ENCODE measurements at places on chromosomes 7 and 10. TPM values are rescaled to one million over a fixed set of nuclear protein-coding genes. Genes with fewer than 3 reads are reported as not detected.

GRCh38 chr7:111755383-111755782 is 193.1 kb upstream of the IMMP2L start:
- no peak for DNase-seq
- H3K4me1 ChIP-seq, result no peaks in the 10 kb centered on the region
- no peak overlapping the region for H3K27ac ChIP-seq
- no peaks in the 10 kb centered on the region for H3K27me3 ChIP-seq
- H3K36me3 ChIP-seq, result no peaks in the 10 kb centered on the region

GRCh38 chr7:133934262-133934976 is 192.7 kb upstream of the LRGUK start:
- H3K27me3 ChIP-seq, result no peaks in the 10 kb centered on the region
- H3K36me3 ChIP-seq, result peaks cover 3% of the 10 kb centered on the region
- H3K4me3 ChIP-seq, result no peak overlapping the region
- H3K4me1 ChIP-seq, result no peaks in the 10 kb centered on the region
- H3K27ac ChIP-seq, result no peak overlapping the region

- no peak overlapping the region for H3K4me3 ChIP-seq
- H3K4me1 ChIP-seq, result no peaks in the 10 kb centered on the region
- H3K36me3 ChIP-seq, result no peaks in the 10 kb centered on the region
- H3K27ac ChIP-seq, result no peak overlapping the region
- no peaks in the 10 kb centered on the region for H3K27me3 ChIP-seq
Measured at GRCh38 chr7:152615031-152615741, 60.8 kb downstream of the XRCC2 start.

GRCh38 chr10:7417103-7417623 is 6.3 kb upstream of the SFMBT2 start:
- no peaks in the 10 kb centered on the region for H3K4me1 ChIP-seq
- H3K27me3 ChIP-seq, result no peaks in the 10 kb centered on the region
- H3K36me3 ChIP-seq, result no peaks in the 10 kb centered on the region
- no peak overlapping the region for H3K27ac ChIP-seq

DNA sequence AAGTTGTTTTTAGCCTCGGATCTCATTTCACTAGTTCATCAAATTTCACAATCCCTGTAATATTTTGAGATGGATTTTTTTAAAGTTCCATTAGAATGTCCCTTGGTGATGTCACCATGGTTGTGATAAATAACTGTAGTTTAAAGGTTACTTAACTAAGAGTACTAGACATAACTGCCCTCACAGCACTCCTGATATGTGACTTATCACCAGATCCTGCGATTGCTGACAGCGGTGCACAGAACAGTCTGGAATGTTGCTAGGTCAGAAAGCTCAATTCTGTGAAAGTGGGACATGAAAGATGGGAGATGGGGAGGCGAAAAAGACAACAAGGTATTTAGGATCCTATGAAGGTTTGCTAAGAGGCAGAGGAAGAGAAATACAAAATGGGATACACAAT is 40.2 kb downstream of the FAM13C start:
- DNase-seq, result no peak
- no peak overlapping the region for H3K4me3 ChIP-seq
- H3K27ac ChIP-seq, result no peak overlapping the region
- no peaks in the 10 kb centered on the region for H3K36me3 ChIP-seq
- no peaks in the 10 kb centered on the region for H3K27me3 ChIP-seq
- peaks cover 14% of the 10 kb centered on the region for H3K4me1 ChIP-seq

DNA sequence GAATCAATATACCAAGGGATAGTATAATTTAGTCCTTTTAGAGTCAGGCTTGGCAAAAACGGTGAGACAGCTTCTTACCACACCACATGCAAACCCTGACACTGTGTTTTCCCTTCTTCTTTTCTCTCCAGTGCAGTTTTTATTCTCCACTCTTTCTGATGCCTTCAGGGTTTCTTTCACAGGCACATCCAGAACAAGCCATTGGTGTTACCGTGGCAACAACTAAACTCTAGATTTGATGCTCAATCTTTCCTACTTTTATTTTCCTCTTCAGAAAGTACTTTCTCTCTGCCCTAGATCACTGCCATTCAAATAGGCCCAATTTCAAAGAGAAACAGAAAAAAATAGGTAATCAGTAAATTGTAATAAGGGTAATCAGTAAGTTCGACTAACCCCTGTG is 469.8 kb upstream of the POT1 start:
- no peaks in the 10 kb centered on the region for H3K4me1 ChIP-seq
- H3K27ac ChIP-seq, result no peak overlapping the region
- DNase-seq, result no peak
- no peaks in the 10 kb centered on the region for H3K27me3 ChIP-seq
- no peaks in the 10 kb centered on the region for H3K36me3 ChIP-seq

GRCh38 chr10:74171625-74172024 is 20.6 kb downstream of the ADK start:
- H3K27ac ChIP-seq, result no peak overlapping the region
- H3K36me3 ChIP-seq, result no peaks in the 10 kb centered on the region
- H3K27me3 ChIP-seq, result no peaks in the 10 kb centered on the region
- H3K4me1 ChIP-seq, result peaks cover 4% of the 10 kb centered on the region
- no peak overlapping the region for H3K4me3 ChIP-seq
- no peak for DNase-seq

DNA sequence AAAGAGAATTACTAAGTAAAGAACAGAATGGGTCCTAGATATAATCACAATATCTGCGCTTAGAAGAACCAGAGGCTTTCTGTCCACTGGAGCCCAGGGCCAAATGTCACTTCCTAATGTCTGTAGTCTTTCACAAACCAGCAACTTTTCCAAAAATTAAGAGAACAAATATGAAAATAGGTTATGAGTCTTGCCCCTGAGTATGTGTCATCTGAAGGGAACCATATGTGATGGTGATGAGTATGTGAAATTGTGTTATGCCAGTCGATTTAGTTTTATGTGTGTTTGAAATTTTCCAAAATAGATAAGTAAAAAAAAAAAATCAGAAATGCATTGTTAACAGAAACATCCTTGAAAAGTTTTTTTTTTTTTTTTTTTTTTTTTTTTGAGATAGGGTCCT is 15.4 kb upstream of the HTR5A start:
- no peaks in the 10 kb centered on the region for H3K4me1 ChIP-seq
- no peaks in the 10 kb centered on the region for H3K36me3 ChIP-seq
- no peak overlapping the region for H3K4me3 ChIP-seq
- no peak for DNase-seq

GRCh38 chr7:837001-837400 is 4.7 kb downstream of the SUN1 start:
- H3K4me3 ChIP-seq, result no peak overlapping the region
- H3K27ac ChIP-seq, result no peak overlapping the region
- no peaks in the 10 kb centered on the region for H3K27me3 ChIP-seq
- no peaks in the 10 kb centered on the region for H3K36me3 ChIP-seq
- peaks cover 7% of the 10 kb centered on the region for H3K4me1 ChIP-seq

GRCh38 chr7:109930049-109930448 is 1160.9 kb upstream of the LRRN3 start:
- no peaks in the 10 kb centered on the region for H3K4me1 ChIP-seq
- H3K27me3 ChIP-seq, result no peaks in the 10 kb centered on the region
- no peaks in the 10 kb centered on the region for H3K36me3 ChIP-seq
- DNase-seq, result no peak
- H3K4me3 ChIP-seq, result no peak overlapping the region

- H3K27ac ChIP-seq, result no peak overlapping the region
- H3K4me1 ChIP-seq, result no peaks in the 10 kb centered on the region
- DNase-seq, result no peak
- H3K27me3 ChIP-seq, result no peaks in the 10 kb centered on the region
- no peak overlapping the region for H3K4me3 ChIP-seq
Measured at GRCh38 chr10:128861018-128861901, 605.8 kb upstream of the MGMT start.

- no peak for DNase-seq
- H3K27me3 ChIP-seq, result no peaks in the 10 kb centered on the region
Measured at GRCh38 chr10:77835669-77836086, 90.9 kb downstream of the DLG5 start.

GRCh38 chr7:25314094-25314730 is 85.9 kb upstream of the NPVF start:
- H3K27ac ChIP-seq, result peak overlapping the region; percentile 82
- H3K36me3 ChIP-seq, result no peaks in the 10 kb centered on the region
- no peaks in the 10 kb centered on the region for H3K27me3 ChIP-seq
- H3K4me3 ChIP-seq, result no peak overlapping the region

DNA sequence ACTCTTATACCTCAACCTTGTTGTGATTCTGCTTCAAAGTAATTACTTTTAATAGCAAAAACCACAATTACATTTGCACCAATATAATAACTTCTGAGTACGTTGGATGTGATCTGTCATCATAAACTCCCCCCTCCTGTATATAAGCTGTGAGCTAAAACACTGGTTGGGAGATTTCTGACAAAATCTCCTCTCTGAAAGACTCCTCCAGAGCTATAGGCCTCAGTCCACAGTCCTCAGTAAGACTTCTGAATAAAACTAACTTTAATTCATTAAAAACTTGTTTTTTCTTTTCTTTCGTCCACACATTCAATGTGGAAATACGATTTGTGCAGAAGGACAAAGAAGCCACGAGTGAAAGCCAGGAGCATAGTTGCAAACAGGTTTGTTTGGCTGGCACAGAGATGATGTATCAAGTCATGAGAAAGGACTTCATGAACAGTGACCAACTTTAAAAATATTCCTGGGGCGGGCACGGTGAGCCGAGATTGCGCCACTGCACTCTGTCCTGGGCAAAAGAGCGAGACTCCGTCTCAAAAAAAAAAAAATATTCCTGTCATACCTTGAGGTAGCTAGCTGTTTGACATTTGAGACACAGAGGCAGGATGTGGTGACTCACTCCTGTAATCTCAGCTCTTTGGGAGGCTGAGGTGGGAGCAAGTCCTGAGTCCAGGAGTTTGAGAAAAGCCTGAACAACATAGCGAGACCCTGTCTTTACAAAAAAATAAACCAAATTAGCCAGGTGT is 91.1 kb upstream of the ARHGAP21 start:
- no peaks in the 10 kb centered on the region for H3K36me3 ChIP-seq
- DNase-seq, result no peak
- no peak overlapping the region for H3K27ac ChIP-seq
- no peaks in the 10 kb centered on the region for H3K4me1 ChIP-seq
- no peak overlapping the region for H3K4me3 ChIP-seq

DNA sequence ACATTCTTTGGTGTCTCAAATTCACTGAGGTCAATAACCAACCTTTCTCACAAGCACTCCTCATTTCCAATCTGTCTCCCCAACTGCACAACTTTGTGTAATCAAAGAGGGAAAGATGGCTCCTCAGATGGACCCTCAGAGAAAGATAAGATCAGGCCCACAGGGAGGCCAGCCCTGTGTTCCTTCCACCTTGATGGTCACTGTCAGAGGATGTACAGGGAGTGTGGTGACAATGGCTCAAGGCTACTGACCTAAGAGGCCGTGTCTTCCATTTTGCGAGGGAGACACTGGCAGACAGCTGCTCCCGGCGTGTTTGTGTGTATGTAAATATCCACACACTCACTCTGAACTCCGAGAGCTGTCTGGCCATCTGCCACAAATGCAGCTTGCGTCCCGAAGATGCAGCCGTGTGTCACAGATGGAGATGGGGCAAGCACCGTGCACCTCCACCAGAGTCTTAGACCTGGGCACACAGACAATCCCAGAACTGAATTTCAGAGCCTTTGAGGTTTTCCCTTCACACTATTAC is 712.1 kb upstream of the NRP1 start:
- no peaks in the 10 kb centered on the region for H3K27me3 ChIP-seq
- no peak overlapping the region for H3K27ac ChIP-seq
- no peak overlapping the region for H3K4me3 ChIP-seq
- no peaks in the 10 kb centered on the region for H3K4me1 ChIP-seq

DNA sequence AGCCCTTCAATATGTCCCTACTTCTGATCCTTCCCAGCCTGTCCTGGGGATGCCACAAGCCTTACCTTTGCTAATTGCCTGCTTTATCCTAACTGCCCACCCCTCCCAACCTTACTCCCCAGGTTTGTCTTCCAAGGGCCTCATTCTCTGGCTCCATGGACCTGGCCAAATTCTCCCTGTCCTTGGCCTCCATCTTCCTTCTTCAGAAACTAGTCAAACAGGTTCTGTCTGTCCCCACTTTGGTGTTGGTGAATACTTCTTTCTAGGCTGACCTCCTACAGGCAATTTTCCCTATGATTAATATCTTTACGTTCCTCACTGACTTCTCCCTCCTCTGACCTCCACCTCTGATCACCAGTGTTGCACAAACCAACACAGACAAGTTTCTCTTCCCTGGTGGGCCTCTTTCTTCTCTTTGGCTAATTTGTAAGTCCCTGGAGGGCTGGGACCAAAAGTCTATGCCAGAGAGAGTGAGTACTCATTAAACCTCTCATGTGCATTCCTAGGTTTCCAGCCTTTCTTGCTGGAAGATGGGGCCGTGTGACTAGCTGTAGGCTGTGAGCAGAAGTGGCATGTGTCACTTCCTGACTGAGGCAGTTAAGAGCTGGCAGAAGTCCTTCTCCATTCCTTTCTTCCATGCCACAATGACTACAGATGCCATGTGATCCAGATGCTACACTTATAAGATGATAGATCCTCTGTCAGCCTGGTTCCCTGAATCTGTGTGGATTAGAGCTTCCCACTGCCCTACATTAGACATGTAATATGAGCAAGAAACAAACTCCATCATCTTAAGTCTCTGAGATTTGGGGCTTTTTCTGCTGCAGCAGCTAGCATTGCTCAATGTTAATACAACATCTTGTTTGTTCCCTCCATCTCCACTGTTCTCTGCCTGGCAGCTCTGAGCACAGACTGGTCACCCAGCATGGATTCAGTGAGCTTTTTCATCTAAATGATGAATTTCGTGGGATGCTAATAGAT is 382.7 kb downstream of the RPS24 start:
- DNase-seq, result no peak
- no peaks in the 10 kb centered on the region for H3K36me3 ChIP-seq
- H3K4me1 ChIP-seq, result no peaks in the 10 kb centered on the region
- H3K27ac ChIP-seq, result peak overlapping the region; percentile 33
- H3K27me3 ChIP-seq, result no peaks in the 10 kb centered on the region

GRCh38 chr7:107692501-107692900 is 31.9 kb downstream of the SLC26A4 start:
- no peak for DNase-seq
- no peaks in the 10 kb centered on the region for H3K4me1 ChIP-seq
- H3K27me3 ChIP-seq, result no peaks in the 10 kb centered on the region
- H3K36me3 ChIP-seq, result no peaks in the 10 kb centered on the region

DNA sequence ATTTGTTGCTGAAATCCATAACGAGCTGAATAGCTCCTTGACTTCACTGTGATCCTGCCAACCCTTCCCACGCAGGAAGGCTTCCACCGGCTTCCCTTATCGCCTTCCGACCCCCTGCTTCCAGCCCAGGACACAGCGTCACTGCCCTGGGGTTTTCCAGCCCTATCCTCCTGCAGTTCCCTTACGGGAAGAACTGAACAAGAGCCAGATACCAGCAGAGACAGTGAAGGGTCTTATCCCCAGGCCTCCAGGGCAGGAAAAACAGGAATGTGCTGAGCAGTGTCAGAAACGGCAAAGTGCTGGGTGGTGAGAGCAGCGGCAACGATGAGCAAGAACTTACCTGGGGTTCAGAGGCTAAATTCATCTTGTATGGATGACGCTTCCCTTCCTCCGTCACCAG is 22.4 kb downstream of the PDLIM1 start:
- DNase-seq, result no peak
- H3K4me1 ChIP-seq, result peaks cover 7% of the 10 kb centered on the region
- no peaks in the 10 kb centered on the region for H3K27me3 ChIP-seq

Gene WDFY4
- 0.56 TPM for total RNA-seq

Gene TCAF2
- 0.67 TPM for total RNA-seq

Gene PON1
- total RNA-seq, result 0.51 TPM

Gene TAS2R4
- 0.88 TPM for total RNA-seq

Gene MBL2
- total RNA-seq, result not detected
